Fibroblast of skin of left quadriceps (primary cell): ENCODE measurements at places on chromosomes 12 and 14.

DNA sequence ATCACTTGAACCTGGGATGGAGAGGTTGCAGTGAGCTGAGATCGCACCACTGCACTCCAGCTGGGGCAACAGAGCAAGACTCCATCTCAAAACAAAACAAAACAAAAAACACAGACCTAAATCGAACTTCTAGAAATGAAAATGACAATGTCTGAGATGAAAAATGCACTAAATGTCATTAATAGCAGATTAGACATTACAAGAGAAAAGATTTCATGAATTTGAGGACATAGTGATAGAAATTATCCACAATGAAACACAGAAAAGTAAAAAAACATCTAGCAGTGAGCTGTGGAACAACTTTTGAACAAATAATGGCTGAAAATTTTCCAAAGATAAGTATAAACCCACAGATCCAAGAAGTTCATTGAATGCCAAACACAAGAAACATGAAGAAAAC, 35.2 kb downstream of the BICDL1 start:
- no peak for DNase-seq

- no peak for DNase-seq
Observed at GRCh38 chr12:72031066-72031465, 92.4 kb downstream of the TPH2 start.

DNA sequence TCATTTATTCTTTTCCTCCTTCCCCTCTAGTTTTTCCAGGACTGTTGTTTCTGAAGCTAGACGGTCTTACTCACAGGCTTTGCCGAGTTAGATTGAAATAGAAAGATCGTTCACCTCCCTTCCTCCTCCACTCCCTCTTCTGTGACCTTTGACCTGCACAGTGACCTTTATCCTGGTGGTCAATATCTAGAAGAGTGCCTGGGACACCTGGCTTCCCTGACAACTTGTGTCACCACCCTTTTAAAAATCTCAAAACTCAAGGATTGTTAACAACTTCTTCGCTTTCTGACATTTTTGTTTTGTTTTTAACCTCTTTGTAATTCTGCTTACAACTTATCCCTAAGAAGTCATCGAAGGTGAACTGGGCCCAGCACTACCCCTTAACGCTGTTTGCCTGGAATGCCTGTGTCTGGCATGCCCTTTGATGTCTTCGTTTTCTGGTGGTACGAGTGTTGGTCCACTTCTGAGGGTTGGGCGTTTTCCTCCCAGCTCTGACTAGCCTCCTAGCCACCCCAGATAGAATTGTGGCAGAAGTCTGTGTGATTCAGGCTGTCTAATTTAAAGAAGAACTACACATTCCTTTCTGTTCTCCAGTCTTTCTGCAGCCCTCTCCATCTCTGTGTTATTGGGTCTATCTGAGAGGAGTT, 2.8 kb upstream of the KRT75 start:
- DNase-seq: no peak

DNA sequence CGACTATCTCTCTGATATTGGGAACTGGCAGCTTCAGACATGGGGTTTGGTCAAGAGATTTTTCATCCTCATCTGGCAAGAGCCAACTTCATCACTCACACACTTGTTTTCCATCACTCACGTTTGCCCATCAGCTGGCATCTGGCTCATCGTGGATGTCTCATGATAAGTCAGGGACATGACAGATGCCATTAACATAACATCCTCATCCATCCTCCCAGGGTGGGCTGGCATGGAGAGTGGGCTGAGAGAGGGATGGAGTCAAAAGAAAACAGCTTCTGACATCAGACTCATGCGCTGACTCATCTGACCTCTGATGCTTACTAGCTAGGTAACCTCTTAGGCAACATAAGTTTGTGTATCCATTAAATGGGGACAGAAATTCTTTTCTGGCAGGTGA, 1.8 kb upstream of the VSX2 start:
- DNase-seq: no peak
